ENCODE measurements at places on chromosomes 11 and 22.

- no peak for DNase-seq
Measured at GRCh38 chr11:923691-924405, 1.8 kb upstream of the AP2A2 start.

GRCh38 chr11:93568726-93569125 lies 25.5 kb upstream of the SMCO4 start:
- DNase-seq, result no peak

DNA sequence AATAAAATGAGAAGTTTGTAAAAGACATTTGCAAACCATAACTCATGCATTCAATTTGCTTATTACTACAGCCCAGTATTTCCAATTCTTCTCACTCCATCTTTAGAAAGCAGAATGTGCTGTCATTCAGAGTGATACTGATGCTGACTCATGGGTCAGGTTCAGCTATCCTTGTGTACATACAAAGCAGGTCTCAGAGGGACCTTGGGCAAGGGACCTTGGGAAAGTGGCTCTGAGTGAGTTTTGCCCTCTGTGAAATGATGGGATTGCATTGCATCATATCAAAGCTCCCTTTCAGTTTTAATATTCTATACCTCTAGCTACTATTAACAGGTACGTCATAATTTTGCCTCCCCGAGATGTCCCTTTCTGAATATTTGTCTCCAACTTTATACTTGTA lies 848.7 kb downstream of the OPCML start:
- DNase-seq, result peak; percentile 45

GRCh38 chr11:12008790-12009616 lies 577 bp upstream of the DKK3 start:
- DNase-seq, result no peak

DNA sequence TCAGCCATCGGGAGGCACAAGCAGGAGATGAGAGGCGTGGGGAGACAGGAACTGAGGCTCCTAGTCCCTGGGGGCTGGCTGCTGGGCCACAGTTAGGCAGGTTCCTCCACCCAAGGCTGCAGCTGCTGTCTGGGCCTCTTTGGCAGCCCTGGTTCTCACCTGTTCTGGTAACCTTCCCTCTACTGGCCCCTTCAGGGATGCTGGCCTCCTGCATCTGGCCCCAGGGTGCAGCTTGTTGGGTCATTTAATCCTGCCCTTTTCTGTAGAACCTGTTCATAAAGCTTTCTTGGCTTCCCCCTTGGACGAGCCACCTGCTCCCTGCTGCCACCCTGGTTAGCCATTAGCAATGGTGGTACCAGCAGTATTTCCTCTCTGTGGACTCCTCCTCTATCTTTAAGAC lies 5.5 kb downstream of the USH1C start:
- DNase-seq, result no peak

DNA sequence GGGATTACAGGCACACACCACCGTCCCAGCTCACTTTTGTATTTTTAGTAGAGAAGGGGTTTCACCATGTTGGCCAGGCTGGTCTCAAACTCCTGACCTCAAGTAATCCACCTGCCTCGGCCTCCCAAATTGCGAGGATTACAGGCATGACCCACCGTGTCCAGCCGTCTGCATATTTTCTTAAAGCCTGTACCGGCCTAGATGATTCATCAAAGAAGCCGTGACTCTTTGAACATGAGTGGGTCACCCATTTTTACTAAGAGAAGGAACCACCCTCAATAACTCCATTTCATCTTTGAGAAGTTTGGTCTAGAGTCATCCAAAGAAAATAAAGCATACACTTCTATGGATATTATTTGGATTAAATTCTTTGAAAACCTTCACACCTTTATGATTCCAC lies 388.3 kb downstream of the NTM start:
- no peak for DNase-seq

DNA sequence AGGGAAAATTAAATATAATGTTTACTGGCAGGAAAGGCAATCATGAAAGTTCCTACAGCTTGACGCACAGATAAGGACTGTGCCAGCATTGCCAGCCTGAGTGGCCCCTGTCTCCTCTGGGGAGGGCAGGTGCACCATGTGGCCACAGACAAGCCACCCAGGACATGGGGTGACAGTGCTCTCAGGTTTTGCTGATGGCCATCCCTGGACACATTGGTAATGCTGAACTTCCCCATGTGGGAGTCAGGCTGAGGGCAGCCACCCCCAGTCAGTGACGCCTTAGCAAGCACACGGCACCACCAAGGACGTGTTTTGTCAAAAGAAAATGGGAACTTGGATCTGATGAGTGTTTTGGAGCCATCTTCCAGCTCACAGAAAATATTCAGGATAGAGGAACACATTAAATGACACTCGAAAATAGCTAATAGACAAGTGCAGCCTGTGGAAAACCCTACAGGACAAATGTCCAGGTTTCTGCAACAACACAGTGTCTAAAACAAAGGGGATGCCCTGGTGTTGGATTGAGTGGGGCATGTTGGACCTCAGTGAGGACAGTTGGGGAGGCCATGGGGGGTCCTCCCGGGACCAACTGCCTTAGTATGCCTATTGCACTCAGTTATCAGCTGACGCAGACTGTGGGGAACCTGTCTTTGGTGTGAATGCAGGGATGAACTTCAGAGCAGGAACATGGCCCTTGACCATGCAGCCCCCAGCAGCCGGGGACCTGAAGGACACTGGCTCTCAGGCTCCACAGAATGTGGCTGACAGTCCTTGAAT lies 1450.5 kb downstream of the BRD1 start:
- DNase-seq, result no peak

- no peak for DNase-seq
Measured at GRCh38 chr11:64568041-64568571, 22.9 kb upstream of the SLC22A12 start.

All from skeletal muscle cell (primary cell).